ENCODE measurements at places on chromosomes 2 and 18.

- DNase-seq = no peak
These were observed 176.7 kb downstream of the NRP2 start for GRCh38 chr2:205858881-205859441.

- no peak for DNase-seq
These were observed 18.9 kb downstream of the HPCAL1 start for GRCh38 chr2:10321622-10322021.

- DNase-seq = no peak
These were observed 33.8 kb downstream of the INSIG2 start for GRCh38 chr2:118121986-118122524.

DNA sequence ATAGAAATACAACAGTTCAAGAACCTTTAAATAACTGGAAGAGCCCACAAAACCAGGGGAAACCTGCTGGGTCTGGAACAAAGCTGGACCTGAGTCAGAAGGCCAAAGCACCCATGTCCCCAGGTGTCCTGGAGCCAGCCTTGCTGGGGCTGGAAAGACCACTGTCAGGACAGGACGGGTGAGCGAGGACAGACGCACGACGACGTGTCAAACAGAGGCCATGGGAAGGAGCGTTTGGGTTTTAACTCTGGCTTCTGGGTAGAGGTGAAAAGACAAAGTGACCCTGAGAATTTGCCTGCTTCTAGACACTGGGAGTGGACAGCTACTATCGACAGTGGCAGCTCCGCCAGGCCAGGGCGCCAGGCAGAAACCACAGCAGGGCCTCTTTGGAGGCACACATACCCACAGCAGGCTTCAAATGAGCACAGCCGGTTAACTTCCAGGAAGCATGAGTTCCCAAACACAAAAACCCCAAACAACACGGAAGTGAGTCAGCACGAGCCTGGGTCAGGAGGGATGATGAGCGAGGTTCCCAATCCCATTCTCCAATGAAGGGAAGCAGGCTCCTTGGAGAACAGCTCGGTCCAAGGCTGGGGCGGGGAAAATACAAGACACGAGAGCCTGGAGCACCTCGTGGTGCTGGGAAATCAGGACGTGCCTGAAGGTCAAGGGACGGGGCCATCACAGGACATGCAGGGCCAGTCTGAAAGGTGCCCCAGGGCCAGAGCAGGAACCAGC lies 208.0 kb downstream of the TWIST2 start:
- no peak for DNase-seq

DNA sequence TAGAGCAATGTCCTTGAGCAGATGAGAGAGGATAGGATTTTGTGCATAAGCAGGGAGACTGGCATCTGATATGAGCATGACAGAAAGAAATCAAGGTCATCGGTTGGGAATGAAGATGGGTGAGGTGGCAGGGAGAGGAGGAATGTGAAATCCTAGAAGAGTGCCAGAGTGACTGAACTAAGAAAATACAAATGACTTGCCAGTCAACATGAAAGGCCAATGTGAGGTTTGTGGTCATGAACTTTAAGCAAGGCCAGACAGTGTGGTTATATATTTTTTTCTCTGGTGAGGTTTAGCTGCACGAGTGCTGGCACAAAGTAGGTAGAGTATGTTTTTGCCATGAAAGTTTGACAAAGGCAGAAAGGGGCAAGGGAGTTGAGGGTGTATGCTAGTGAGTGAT lies 21.2 kb downstream of the QPCT start:
- DNase-seq = no peak

GRCh38 chr18:46519870-46520269 lies 137.2 kb downstream of the LOXHD1 start:
- DNase-seq = no peak

DNA sequence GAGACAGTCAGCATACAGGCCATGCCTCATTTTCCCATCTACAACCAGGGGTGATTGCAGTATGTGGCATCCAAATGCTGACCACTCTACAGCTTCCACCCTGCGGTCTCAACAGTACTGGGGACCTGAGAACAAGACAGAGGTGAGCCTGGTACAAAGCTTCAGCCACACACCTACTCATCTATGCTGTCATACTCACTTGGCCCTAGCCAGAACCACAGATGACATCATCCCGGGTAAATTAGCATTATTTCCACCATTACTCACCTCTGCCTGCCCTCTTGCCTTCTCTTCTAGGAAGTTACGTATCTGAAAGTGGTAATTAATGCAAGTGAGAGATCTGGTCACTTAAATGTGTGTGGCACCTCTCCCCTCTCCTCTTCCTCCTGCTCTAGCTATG lies 208.2 kb upstream of the ARL4C start:
- DNase-seq = no peak

- DNase-seq = no peak
These were observed 907 bp upstream of the SUCLG1 start for GRCh38 chr2:84459944-84460429.

DNA sequence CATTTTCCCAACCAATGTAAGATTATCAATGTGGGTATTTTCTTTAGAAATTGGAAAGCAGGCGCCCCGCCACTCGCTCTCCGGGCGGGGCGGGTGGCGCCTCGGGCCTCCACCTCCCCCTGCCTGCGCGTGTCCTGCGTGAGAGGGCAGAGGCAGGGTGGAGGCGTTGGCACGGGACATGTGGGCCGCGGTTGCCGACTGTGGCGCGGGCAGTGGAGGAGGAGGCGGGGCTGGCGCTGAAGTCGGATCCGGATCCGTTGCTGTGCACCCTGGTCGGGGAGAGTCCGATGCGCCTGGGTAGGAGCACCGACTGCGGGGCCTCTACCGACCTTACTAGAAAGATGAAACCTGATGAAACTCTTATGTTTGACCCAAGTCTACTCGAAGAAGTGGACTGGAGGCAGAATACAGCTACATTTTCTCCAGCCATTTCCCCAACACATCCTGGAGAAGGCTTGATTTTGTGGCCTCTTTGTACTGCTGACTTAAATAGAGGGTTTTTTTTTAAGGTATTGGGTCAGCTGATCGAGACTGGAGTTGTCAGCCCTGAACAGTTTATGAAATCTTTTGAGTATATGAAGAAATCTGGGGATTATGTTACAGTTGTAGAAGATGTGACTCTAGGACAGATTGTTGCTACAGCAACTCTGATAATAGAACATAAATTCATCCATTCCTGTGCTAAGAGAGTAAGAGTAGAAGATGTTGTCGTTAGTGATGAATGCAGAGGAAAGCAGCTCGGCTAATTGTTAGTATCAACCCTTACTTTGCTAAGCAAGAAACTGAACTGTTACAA lies 37.9 kb downstream of the PMS1 start:
- DNase-seq = no peak

- DNase-seq = no peak
These were observed 166.0 kb downstream of the SEPTIN10 start for GRCh38 chr2:109447776-109448175.

DNA sequence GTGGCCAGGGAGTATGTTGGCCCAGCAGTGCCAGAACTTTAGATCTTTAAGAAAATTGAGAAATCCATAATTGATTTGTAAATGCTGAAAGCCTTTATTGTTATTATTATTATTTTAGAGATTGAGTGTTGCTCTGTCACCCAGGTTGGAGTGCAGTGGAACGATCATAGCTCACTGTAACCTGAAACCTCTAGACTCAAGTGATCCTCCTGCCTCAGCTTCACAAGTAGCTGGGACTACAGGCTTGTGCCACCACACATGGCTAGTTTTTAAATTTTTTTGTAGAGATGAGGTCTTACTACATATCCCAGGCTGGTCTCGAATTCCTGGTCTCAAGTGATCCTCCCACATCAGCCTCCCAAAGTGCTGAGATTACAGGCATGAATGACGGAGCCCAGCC lies 143.2 kb upstream of the CCDC68 start:
- DNase-seq = no peak

DNA sequence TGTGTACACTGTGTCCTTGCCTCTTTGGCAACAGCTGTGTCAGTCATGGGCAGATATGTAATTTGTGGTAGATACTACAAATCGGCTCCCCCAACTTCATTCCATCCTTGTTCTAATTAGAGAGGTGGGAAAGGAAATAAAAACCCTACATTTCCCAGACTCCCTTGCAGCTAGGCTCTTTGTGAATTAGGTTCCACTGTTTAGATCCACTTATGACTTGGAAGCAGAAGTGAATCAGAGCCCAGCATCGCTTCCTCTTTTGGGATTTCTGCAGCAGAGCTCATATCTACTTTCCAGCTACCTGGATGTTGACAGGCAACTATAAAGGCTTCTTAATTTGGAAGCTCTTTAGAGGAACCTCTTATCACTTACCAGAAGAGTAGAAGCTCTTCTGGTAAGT lies 34.1 kb upstream of the NARS1 start:
- DNase-seq = no peak

GRCh38 chr2:15687720-15688119 lies 96.1 kb downstream of the DDX1 start:
- DNase-seq = no peak

- DNase-seq = peak; percentile 70
These were observed 3.2 kb downstream of the PIGN start for GRCh38 chr18:62183578-62184195.

GRCh38 chr2:192090911-192091310 lies 103.8 kb downstream of the TMEFF2 start:
- DNase-seq = no peak

DNA sequence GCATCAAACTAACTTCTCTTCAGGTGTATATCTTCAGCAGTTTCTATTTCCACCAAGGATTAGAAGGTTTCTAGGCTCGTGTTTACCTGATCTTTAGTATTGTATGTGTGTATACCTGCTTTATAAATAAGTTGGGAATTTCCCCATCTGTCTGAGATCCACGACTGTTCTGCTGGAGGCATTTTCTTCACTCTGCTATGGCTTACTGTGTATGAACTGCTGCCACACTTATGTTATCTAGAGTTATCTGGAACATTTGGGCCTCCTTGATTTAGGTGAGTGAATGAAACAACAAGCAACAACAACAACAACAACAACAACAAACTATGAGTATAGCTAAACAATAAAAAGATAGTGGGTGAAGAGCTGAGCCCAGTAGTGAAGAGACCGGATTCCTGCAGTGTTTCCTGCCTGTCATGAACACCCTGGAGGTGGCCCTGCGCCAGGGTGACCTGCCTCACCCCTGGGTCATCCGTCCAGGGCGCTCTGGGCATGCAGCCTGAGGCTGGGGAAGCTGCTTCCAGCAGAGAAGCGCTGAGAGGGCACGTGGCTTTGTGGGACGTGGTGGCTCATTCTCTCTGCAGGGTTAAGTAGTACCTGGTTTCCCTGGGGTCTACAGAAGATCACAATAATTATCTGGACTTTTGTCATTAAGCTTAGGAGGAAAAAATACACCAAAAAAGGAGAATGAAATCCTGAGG lies 56.1 kb upstream of the GATA6 start:
- no peak for DNase-seq

- DNase-seq = no peak
These were observed 271.0 kb downstream of the TGIF1 start for GRCh38 chr18:3720818-3721545.

DNA sequence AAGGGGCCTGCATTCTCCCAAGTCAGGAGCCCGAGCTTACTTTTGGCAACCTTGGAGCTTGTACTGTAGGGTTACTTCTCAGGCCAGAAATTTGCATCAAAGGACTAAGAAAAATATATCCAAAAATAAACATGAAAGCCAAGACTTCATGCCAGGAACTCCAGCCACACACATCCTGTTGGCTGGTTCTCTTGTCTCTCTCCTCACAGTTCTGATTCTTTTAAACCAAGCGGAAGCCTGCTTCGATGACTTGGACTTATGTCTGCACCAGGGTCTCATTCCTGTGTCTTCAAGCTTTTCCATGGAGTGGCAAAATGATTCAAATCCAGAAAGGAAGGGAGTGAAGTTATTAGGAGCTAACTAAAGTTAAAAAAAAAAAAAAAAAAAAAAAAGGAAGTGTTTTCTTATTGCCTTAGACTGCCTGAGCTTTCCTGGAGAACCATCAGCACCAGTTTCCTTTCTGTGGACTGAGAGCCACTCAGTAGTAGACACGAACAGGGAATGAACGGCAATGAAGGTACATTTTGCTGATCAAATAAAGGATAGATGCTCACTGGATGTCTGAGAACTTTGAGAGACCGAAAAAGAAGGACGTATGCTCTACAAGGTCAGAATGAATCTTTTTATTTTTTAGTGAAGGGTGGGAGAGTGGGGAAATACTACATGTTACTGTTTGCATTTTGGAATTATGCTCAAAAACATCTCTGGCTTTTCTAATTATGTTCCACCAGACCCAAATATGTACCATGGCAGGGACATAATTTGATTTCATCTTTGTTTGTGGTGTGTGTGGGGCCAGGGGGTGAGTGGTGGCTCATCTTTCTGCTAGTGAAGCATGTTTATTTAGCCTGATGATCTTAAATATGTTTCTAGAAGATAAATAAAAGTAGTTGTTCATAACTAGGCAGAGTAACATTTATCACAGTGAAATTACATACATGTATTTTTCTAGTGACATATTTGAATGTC lies 86.0 kb downstream of the RAPGEF4 start:
- no peak for DNase-seq

GRCh38 chr2:177283906-177284305 lies 19.4 kb upstream of the NFE2L2 start:
- no peak for DNase-seq

DNA sequence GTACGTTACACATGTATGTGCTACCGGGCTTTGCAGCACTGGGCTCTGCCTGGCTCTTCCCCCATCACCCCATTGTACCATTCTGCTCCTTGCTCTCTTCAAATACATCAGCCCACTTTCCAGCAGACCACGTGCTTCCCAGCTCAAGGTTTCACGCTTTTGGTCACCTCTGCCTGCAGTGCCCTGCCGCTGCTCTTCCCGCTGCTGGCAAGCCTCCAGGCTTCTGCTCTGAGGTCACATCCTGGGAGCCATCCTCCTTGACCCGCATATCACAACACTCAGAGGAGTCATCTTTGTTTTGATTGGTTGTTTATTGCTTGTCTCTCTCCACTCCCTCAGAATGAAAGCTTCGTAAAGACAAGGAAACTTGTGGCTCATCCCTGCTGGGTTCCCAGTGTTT lies 34.1 kb downstream of the KIF5C start:
- no peak for DNase-seq

DNA sequence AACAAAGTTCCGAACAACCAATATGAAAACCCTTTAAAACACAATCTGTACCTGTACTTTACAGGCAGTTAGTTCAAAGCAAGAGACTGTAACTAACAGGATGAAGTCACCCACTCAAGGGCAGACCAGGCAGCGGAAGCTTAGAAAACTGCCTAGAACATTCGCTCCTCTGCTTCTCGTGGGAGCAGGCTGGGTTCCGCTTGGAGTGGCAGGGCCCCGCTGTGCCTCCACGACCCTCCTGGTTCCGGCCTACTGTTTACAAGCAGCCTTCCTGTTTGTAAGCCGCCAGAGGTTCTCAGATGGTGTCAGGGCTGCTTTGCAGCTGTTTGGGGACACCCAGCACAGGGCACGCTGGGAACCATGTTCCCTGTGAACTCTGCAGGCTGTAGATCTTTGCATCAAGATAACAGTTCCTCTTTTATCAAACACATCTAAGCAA lies 31.3 kb downstream of the CIB4 start:
- DNase-seq = no peak

DNA sequence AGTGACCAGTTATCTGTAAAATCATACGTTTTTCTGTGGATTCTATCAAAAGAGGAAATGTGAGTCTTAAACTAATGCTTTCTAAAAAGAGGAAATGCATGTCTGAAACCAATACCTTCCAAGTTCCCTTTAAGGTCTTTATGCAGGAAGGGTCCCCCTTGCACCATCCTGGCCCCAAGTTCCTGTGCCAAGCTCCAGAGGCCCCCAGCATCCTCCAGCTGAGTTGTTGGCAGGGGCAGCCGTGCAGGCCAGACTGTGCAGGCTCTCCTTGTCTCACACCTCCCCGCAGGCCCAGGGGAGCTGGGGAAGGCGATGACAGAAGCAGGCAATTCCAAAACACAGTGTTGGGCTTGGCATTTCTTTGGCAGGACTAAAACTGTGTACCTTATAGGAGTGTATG lies 39.2 kb downstream of the DPYSL5 start:
- peak; percentile 4 for DNase-seq

- DNase-seq = no peak
These were observed 41.0 kb downstream of the INPP5D start for GRCh38 chr2:233101141-233101540.

Data from CD4-positive, alpha-beta T cell treated with Interleukin-12 subunit alpha and Interleukin-12 subunit beta, for 1 hour (primary cell).